ENCODE measurements at places on chromosomes 7 and 10.

DNA sequence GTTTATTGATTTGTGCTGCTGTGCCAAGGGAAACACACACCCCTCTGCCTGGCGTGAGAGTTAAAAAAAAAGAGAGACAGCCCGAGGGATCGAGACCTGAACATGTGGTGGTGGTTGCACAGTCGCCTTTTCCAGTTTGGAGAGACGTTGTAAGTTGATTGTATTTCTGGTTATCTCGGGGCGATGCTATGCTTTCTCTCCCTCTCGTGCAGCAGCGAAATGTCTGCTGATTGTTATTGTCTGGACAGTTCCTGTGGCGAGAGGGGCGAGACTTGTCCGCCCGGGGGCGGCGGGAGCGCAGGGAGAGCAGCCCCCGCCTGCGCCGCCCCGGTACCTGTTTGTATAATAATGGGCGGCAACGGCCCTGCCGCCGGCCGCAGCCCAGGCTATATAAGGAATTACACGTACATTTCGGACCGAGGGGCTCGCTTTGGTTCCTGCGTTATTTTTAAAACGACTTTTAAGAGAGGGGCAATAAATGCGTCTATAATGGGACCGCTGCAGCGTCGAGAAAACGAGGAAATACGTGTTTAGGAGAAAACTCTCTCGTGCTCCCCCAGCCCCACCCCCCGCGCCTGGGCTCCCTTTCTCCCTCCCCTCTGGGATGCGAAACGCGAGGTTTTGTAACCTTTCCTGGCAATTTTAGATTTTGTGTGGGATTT lies 1.7 kb downstream of the ZEB1 start:
- DNase-seq, result peak; percentile 4

DNA sequence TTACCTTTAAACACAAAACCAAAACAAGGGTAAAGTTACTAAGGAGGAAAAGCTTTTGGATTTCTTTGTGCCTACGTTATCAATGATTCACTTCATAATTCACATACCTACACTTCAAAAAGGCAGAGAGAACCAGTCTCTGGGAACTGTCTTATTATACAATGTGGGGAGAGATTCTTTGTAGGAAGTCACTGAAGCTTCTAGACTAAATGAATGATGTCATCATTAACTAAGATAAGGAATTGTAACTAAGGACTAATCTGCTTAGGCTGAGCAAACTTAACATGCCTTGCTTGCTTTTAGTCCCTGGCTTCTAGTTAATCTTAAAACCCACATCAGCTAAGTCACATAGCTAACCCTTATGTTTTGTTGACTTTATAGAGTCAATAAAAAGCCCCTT lies 771.2 kb downstream of the NXPH1 start:
- DNase-seq, result no peak

- no peak for DNase-seq
Observed at GRCh38 chr7:130926001-130926691, 192.1 kb upstream of the KLF14 start.

DNA sequence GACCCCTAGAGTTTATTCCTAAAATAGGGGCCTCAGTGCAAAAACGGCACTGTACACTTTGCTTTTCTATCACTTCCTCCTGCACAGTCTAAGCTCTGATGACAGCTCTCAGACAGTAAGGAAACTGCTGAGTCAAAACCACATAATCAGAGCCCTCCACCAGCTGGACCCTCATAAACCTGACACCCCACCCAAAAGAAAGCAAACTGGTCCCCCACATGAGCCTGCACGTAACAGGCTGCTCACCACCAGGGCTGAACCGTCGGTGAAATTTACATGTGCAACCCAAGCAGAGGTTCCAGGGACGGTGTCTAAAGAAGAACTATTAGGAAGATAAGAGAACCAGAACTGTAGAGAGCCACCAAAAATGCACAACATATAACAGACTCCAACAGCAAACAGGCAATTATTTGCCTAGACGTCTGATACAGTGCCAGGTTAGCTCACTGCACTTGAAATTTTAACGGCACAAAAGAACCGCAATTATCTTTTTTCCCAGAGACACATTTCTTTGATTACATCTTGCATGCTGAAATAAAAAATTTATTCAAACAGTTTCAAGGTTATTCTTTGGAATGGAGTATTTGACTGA lies 19.6 kb downstream of the SGMS1 start:
- peak; percentile 41 for DNase-seq

GRCh38 chr10:13787015-13787421 lies 200.3 kb downstream of the PRPF18 start:
- DNase-seq, result no peak

- no peak for DNase-seq
Observed at GRCh38 chr10:111836064-111836463, 347.5 kb downstream of the GPAM start.

DNA sequence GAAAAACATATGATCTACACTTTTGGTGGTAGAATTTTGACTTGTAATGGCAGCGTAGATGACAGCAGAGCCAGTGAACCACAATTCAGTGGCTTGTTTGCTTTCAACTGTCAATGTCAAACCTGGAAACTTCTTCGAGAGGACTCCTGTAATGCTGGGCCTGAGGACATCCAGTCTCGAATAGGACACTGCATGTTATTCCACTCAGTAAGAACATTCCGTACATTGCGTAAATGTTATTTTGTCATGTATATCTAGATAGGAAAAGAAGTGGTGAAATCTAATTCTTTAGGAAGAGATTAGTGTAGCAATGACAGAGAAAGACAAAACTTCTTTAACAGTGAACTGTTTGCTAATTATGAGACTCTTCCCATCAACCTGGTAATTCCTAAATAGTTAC lies 112.9 kb downstream of the PODXL start:
- no peak for DNase-seq

- no peak for DNase-seq
Observed at GRCh38 chr10:24618401-24618800, 105.3 kb downstream of the ARHGAP21 start.

- no peak for DNase-seq
Observed at GRCh38 chr7:92557249-92557648, 28.7 kb downstream of the RBM48 start.

DNA sequence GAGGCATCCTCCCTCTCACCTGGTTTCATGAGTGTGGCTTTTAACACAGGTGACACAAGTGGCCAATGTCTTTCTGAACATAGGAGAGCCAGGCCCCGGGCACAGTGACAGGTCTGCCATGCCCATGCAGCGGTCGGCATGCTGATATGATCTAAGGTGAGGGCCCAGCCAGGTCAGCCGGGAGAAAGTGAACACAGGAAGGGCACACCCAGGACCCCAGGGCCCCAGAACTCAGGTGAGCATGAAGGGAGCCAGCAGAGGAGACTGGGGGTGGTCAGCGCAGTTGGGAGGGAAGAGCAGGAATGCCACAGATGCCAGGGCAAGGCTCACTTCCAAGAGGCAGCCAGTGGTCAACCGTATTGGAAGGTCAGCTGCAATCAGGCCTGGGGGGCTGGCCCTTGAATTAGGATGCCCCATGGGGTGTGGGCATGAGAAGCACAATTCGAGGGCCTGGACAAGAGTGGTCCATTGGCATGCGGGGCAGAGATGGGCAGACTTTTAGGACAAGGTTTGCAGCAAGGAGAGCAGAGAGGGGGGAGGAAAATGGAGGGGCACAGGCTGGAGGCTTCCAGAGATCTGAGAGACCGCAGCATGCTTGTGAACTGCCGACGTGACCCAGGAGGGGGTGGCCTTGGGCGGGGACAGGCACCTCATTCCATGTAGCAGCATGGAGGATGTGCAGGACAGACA lies 3.9 kb upstream of the INPP5A start:
- DNase-seq, result no peak

- no peak for DNase-seq
Observed at GRCh38 chr10:2456834-2457233, 610.5 kb upstream of the PFKP start.

GRCh38 chr7:149171892-149172533 lies 23.3 kb upstream of the ZNF282 start:
- DNase-seq, result no peak

GRCh38 chr10:17094844-17095243 lies 34.8 kb downstream of the CUBN start:
- DNase-seq, result no peak

DNA sequence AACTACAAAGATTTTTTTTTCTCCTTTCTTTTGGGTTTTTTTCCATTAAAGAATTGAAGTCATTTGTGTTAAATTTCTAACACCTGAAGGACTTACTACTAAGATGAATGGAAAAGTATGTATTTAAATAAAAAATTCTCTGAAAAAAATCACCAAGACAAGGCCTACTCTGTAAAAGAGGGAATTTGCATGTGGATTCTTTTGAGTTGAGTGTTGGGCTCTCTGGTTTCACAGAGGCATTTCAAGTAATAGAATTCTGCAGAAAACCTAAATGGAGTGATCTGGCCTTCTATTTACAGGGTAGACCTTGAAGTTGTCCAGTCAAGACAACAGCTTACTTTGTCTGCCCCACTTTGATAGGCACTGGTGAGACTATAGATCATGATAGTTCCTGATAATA lies 4.1 kb downstream of the LRRC17 start:
- DNase-seq, result no peak

GRCh38 chr7:101218236-101219125 lies 516 bp downstream of the ZNHIT1 start:
- no peak for DNase-seq

DNA sequence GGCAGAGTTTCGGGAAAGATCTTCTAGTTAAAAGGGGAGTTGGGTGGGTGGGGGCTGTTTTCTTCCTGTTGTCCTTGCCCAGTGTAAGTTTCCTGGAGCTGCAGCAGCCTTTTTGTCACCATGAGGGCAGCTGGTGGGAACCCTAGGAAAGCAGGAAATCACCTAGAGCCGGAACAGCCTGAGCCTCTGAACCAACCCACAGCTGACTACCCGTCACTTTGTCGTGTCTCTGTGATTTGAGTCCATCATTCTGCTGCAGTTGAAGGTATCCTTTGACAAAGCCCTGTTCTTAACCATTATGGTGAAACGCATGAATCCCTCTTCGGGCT lies 1.2 kb upstream of the C10orf143 start:
- DNase-seq, result no peak

GRCh38 chr10:33876584-33877400 lies 542.3 kb upstream of the NRP1 start:
- no peak for DNase-seq

DNA sequence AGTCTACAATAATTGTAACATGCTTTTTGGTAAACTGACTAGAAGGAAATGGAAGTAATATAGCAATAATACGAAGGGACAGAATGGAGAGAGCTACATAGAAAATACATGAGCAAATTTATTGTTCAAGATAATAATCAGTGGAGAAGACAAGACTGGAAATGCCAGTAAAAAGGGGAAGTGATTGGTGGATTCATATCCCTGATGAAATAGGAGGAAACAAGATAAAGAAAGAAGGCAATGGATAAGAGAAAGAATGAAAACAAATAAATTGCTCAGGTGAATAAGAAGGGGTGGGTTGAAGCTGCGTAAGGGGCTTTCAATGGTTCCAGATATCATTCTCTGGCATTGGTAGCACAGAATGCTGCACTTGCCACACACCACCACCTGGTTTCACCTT lies 135.9 kb downstream of the LRRN3 start:
- no peak for DNase-seq

GRCh38 chr7:121961089-121961867 lies 88.3 kb downstream of the PTPRZ1 start:
- no peak for DNase-seq

DNA sequence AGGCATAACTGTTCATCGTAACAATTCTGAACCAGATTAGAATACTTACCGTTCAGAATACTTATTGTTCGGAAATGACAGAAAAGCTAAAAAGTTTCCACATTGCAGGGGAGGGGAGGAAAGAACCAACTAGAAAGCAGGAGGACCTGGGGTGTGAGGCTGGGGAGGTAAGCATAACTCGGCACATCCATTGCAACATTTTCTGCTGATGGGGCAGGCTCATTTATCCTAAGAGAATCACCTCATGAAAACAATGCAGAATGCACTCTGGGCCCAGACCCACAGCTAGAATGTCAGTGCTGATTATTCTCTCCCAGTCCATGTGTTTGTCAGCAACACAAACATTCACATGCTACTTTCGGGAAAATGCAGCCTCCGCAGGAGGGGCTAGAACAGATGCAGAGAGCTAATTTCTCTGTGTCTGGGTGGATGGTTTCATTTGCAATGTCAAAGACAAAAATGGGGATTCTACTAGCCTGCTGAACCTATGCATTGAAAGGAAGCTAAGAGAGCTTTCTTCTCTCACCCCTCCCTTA lies 9.6 kb downstream of the DNMBP start:
- no peak for DNase-seq

GRCh38 chr10:47186941-47187340 lies 113.1 kb upstream of the GDF10 start:
- DNase-seq, result no peak

GRCh38 chr7:111140091-111140865 lies 49.4 kb downstream of the LRRN3 start:
- no peak for DNase-seq

DNA sequence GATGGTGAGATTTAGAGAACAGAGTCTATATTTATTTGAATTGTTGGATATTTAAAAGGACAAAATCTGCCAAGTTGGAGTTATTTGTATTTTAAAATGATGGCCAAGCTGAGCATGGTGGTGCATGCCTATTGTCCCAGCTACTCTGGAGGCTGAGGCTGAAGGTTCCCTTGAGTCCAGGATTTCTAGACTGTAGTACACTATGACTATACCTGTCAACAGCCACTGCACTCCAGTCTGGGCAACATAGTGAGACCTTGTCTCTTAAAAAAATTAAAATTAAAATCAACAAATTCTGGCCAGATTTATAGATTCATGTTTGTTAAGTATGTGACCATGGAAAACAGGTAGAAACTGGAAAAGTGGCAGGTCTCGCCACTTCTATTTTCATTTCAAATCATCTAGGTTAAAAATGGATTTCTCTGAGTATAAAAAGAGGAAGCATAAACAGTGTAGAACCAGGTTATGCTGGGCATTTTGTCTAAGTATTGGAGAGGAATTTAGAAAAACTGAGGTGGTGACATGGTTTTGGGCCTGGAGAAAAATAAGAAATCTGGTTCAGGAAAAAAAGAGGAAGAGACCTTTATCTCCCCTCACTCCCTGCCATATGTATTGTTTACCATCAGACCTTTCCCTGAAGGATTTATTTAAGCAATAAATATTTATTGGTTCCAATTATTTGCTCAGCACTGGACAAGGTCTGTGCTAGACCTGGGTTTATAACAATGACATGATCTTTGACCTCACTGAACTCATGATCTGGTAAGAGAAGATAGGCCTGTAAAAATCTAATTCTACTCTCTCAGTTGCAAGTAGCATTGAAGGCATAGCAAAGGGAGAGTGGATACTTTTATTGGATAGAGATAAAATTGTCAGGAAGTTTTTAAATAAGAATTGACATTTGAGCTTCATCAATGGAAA lies 134.2 kb downstream of the TSPAN12 start:
- DNase-seq, result no peak

Measured in NCI-H2029 treated with DMSO at 0.1 percent for 48 hours (cell line).